Caudate nucleus (tissue), 63 donors: ENCODE measurements at places on chromosomes 7 and 10.

DNA sequence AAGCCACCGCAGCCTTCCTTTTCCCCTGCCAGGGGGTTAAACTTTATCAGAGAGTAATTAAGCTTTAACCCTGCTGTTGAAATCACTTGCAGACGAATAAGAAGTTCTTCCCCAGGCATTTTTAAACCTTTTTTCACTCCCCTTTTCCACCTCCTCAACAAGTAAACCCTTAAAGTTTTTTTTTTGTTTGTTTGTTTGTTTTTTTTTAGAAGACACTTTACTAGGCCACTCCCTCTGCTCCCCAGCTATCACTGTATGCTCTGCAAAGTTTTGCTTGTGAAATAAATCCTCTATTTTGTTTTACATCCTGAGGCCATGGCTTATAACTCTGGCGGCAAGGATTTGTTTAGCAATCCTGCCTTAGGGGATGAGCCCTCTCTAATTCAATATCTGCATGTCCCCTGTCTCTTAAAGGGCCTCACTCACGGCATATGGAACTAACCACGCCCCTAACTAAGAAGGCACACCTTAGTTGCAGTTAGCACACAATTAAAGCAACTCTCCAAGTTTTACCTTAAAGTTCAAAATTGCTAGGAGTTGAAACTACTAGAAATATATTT is 1354.7 kb upstream of the LRRTM3 start:
- DNase-seq = no peak

GRCh38 chr7:109376576-109376975 is 806.9 kb downstream of the DNAJB9 start:
- DNase-seq = no peak

DNA sequence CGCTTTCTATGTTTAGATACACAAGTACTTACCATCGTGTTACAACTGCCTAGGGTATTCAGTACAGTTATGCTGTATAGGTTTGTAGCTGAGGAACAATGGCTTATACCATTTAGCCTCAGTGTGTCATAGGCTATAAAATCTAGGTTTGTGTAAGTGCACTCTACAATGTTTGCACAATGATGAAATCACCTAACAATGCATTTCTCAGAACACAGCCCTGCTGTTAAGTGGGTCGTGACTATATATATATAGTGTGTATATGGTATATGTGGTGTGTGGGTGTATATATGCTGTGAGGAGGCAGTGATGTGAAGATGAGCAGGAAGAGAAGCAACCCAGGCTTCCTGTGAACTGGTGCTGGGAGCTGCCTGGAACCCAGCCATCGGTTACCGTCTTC is 65.6 kb upstream of the MKI67 start:
- DNase-seq = no peak

DNA sequence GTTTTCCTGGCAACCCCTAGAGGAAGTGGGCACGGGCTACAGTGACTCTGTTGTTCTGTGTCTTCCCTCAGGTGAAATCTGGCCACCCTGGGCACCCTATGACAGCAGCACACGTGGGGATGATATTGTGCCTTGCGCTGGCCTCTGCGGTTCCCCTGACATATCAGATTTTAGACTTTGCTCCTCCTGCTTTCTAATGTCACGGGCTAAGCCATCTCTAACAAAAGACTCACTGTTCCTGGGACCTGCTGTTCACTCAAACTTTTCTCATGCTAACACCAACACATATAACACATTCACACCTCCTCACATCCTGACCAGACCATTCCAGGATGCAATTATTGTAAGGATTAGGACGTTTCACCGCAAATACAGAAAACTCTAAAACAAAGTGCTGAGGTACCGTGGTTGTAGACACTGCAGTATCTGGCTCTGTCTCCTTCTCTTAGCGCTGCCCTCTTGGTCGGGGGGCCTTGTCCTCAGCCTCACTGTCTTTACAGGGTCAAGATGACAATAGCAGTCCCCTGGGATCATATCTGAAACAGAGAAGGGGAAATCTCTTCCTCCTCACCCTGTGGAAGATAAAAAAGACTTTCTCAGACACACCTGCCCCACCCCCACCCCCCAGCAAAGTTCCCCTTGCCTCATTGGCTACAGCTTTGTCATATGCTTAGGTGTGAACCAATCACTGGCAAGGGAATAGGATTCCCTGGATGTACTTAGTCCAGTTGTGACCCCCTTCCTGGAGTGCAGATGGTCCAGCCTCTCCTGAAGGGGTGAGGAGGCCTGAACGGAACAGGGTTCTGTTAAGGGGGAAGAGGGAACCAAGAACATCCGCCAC is 14.1 kb downstream of the CHN2 start:
- no peak for DNase-seq

- DNase-seq = no peak
These were observed 185.1 kb upstream of the NOBOX start for GRCh38 chr7:144588559-144589051.

- no peak for DNase-seq
These were observed at the start of gene PRTFDC1 for GRCh38 chr10:24952143-24952706. TSS of gene PRTFDC1 (minus strand) at chr10:24952606. CDS start at chr10:24952575, 31 bp downstream.
